ENCODE measurements at places on chromosomes 3 and 15.

DNA sequence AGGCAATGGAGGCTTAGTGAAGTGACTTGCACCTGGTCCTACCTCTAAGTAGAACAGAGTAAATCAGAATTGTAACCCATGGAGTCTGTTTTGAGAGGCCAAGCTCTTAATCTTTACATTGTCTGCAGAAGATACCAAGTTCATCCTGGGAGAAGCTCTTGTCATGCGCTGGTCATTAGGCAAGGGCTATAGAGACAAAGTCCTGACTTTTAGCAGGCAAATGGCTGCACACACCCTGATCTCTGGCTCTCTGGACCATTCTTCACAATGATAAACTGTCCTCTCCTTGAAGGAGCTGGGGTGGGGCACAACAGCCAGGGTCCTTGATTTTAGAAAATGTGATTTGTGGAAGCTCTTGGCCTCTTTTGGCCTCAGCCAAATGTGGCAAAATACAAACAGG lies 65.4 kb downstream of the MCTP2 start:
- H3K27me3 ChIP-seq, result no peaks in the 10 kb centered on the region
- no peak for DNase-seq
- no peak overlapping the region for H3K27ac ChIP-seq
- no peaks in the 10 kb centered on the region for H3K4me1 ChIP-seq
- no peak overlapping the region for H3K4me3 ChIP-seq

DNA sequence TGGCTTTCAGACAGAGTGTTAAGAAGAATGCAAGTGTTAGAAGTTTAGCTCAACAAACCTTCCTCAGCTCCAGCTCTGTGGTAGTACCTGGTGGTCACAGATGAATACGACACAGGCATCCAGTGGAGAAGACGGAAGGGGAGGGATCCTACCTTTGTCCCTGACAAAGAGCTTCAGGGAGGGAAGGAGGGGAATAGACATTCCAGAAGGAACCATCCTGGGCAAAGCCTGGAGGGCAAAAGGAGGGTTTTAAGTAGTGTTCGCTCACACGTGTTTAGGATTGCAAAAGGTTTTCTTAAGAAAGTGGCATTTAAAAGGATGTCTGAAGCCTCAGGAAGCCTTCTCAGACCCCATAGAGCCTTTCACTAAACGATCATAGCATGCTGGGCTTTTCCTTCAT lies 2.8 kb downstream of the CHCHD4 start:
- H3K4me1 ChIP-seq, result peaks cover 34% of the 10 kb centered on the region
- H3K27me3 ChIP-seq, result no peaks in the 10 kb centered on the region
- H3K36me3 ChIP-seq, result no peaks in the 10 kb centered on the region
- no peak overlapping the region for H3K27ac ChIP-seq

GRCh38 chr3:171459137-171459941 lies 866 bp downstream of the TNIK start:
- H3K4me3 ChIP-seq, result peak overlapping the region; percentile 71
- H3K36me3 ChIP-seq, result no peaks in the 10 kb centered on the region
- H3K27ac ChIP-seq, result peak overlapping the region; percentile 57
- peaks cover 32% of the 10 kb centered on the region for H3K4me1 ChIP-seq

- no peak overlapping the region for H3K27ac ChIP-seq
- H3K4me1 ChIP-seq, result peaks cover 24% of the 10 kb centered on the region
- H3K36me3 ChIP-seq, result no peaks in the 10 kb centered on the region
- H3K4me3 ChIP-seq, result no peak overlapping the region
- DNase-seq, result no peak
Measured at GRCh38 chr3:46862369-46863025, 747 bp downstream of the MYL3 start.

DNA sequence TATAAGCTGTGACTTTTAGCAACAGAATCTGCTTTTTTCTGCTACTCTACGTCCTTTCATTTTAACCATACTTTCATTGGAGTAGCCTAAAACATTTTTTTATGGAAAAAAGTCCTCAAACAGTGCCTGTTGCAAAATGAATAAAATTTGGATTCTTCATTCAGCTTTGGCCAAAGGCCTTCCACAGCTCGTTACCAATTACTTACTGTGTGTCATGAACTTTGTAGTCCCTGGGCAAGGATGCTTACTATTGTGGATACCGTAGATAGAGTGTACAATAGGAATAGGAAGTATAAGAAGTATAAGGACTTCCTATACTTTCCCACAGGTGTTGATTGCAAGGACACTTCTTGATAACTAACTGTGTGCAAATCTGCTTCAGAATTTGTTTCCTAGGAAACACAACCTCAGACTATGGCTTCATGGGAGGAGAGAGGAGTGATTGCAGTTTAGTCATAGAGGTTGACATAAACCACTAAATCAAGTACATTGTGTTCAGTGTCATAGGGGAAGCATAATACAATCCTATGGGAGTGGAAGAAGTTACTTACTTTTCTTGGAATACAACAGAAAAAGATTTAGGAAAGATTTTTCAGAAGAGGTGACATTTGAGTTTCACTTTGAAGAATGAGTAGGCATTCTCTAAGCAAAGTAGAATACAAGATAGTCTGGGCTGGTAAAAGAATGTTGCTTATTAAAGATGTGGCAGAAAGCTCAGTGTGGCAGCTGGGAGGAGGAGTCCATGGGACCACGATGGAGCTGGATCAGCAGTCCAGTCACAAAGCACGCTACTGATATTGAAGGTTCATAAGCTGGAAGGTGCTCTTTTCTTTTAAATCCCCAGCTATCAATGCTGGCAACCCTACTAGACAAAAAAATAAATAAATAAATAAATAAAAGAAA lies 309.7 kb upstream of the TPRG1 start:
- H3K4me1 ChIP-seq, result no peaks in the 10 kb centered on the region
- no peaks in the 10 kb centered on the region for H3K27me3 ChIP-seq
- H3K4me3 ChIP-seq, result no peak overlapping the region
- no peak for DNase-seq

GRCh38 chr15:89531796-89532537 lies 35.6 kb upstream of the RHCG start:
- no peaks in the 10 kb centered on the region for H3K4me1 ChIP-seq
- H3K4me3 ChIP-seq, result no peak overlapping the region
- H3K27me3 ChIP-seq, result no peaks in the 10 kb centered on the region
- no peak for DNase-seq
- H3K36me3 ChIP-seq, result no peaks in the 10 kb centered on the region

DNA sequence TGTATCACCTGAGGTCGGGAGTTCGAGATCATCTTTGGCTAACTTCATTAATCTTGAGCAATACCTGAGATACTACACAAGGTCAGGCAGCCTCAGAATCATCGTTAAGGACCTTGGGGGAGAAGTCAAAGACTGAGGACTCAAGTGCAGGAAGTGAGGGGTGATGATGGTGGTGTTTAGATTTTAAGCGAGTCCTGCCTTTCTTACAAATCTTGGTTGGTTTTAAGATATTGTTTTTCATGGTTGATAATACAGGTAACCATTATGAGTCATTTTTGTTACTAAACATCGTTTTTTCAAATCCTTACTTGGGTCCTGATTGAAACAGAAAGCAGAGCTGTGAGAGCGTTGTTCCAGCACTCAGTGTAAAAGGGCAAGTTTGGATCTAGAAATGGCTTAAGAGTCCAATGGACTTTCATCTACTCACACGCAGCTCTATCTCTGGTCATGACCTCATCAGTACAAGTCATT lies 4.1 kb downstream of the RASGRP1 start:
- H3K27ac ChIP-seq, result no peak overlapping the region
- H3K36me3 ChIP-seq, result no peaks in the 10 kb centered on the region
- no peak overlapping the region for H3K4me3 ChIP-seq
- no peak for DNase-seq
- H3K27me3 ChIP-seq, result peaks cover 8% of the 10 kb centered on the region

DNA sequence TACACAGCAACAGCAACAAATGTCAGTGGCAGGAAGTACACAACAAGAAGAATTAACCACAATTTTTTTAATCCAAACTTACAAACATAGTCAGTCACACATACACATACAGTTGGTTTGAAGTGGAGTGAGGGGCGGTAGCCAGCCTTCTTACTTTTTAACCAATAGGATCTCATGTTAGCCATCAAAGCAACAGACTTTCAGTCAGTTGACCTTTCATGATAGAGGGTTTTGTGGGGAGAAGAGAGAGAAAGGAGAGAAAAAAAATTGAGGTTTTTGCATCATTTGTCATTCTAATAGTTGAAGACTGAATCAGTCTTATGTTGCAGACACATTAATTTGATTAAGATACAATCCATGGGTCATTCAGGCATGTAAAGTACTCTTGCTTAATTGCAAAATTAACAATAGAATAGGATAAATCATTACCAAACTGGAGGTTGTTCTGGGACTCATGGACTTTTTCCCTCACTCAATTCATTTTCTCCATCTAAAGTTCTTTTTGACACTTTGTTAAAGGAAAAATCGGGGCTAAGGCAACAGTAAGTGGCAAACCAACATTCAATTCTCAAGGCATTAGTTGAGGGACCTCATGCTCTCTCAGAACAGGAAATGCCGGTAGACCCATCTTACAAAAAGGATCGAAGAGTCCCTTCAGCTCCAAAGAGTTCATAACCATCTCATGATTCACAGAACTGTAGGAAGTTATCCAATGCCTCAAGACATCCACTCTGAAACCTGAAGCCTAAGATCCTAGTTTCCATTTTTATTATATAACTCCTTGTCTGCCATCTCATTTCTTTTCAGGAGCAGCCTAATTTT lies 159.5 kb upstream of the LPP start:
- H3K4me3 ChIP-seq, result no peak overlapping the region
- H3K36me3 ChIP-seq, result no peaks in the 10 kb centered on the region
- no peak overlapping the region for H3K27ac ChIP-seq
- H3K27me3 ChIP-seq, result no peaks in the 10 kb centered on the region
- no peak for DNase-seq

DNA sequence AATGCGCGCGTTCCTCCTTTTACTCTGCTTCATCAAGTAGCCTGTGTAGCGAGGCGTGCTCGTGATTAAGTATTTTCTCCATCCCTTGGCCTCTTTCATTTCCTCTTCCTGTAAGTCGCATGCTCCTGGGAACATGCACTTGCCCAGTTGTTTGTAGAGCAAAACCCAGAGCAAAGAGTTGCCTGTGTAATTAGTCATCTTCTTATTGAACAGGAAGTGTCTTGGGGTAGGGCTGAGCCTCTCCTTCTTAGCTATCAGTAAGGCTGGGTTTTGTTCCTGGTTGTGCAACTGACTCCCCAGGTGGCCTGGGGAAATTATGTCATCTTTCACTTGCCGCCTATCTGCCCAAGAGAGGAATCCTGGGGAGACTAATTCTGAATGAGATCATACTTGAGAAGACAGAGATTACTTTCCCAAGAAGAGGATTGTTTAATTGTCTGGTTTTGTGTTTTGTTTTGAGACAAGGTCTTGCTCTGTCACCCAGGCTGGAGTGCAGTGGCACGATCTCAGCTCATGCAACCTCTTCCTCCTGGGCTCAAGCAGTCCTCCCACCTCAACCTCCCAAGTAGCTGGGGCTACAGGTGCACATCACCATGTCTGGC lies 14.9 kb downstream of the LIPH start:
- peak overlapping the region; percentile 76 for H3K27ac ChIP-seq
- H3K4me3 ChIP-seq, result no peak overlapping the region
- peaks cover 5% of the 10 kb centered on the region for H3K4me1 ChIP-seq

- no peaks in the 10 kb centered on the region for H3K27me3 ChIP-seq
- peak; percentile 73 for DNase-seq
- H3K4me1 ChIP-seq, result no peaks in the 10 kb centered on the region
- no peaks in the 10 kb centered on the region for H3K36me3 ChIP-seq
- no peak overlapping the region for H3K27ac ChIP-seq
Measured at GRCh38 chr3:192444096-192444790, 283.1 kb downstream of the FGF12 start.

DNA sequence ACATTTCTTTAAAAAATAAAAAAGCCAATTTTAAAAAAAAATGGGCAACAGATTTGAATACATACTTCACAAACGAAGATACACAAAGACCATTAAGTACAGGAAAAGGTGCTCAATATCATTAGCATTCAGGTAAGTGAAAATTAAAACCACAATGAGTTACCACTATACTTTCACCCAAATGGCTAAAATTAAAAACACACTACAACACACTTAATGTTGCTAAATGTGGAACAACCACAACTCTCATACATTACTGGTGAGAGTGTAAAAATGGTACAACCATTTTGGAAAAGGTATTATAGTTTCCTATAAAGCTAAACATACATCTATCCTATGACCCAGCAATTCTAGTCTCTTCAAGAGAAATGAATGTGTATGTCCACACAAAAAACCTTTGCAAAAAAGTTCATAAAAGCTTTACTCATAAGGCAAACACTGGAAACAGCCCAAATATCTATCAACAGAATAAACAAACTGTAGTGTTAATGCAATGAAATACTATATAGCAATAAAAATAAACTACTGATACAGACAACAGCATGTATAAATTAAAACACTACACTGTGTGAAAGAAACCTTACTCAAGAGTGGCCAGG lies 14.9 kb downstream of the IP6K1 start:
- DNase-seq, result no peak
- no peak overlapping the region for H3K27ac ChIP-seq
- no peak overlapping the region for H3K4me3 ChIP-seq
- H3K27me3 ChIP-seq, result no peaks in the 10 kb centered on the region
- H3K36me3 ChIP-seq, result no peaks in the 10 kb centered on the region

DNA sequence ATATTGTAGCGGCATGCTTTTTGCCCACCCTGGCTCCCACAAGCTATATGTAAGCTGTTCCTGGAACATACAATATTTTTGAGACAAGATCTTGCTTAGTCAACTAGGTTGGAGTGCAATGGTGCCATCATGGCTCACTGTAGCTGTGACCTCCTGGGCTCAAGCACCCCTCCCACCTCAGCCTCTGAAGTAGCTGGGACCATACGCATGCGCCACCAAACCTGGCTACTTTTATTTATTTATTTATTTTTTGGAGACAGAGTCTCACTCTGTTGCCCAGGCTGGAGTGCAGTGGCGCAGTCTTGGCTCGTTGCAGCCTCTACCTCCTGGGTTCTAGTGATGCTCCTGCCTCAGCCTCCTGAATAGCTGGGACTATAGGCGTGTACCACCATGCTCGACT lies 6.7 kb upstream of the SQOR start:
- H3K27ac ChIP-seq, result no peak overlapping the region
- DNase-seq, result no peak
- H3K27me3 ChIP-seq, result no peaks in the 10 kb centered on the region
- H3K4me3 ChIP-seq, result no peak overlapping the region

All from upper lobe of left lung (tissue), 6 donors.